ENCODE measurements at places on chromosomes 1 and 21.

- DNase-seq = no peak
Measured at GRCh38 chr1:95067062-95067461, 5.7 kb downstream of the ALG14 start.

GRCh38 chr1:171343727-171344472 lies 29.9 kb downstream of the FMO4 start:
- DNase-seq = no peak

DNA sequence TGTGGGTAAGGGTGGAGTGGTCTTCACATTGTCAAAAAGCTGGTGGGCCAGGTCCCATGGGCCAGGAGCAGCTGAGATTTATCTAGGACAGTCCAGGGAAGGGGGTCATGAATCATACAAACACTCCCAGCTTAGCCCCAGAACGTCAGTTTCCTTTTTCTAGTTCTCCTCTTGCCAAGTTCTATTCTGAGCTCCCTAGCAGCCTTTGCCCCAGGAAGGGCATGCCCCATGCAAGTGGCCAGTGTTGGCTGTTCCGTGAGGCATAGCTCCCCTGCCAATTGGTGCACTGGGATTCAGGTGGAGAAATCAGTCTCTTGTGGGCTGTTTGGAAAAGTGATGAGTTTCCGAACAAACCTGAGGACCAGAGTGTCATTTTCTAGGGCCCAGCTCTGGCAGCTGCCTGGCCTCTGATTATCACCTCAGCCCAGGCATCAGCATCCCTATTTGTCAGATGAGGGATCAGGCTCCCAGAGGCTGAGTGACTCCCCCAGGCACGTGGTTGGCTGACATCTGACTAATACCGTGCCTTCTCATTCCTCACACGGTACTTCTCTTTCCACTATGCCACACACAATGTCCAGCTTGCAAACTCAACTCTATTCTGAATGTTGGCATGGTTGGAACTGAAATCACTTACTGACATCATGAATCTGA lies 14.2 kb upstream of the MYOM3 start:
- no peak for DNase-seq

- peak; percentile 46 for DNase-seq
Measured at GRCh38 chr1:43069461-43070050, 102.5 kb downstream of the EBNA1BP2 start.

DNA sequence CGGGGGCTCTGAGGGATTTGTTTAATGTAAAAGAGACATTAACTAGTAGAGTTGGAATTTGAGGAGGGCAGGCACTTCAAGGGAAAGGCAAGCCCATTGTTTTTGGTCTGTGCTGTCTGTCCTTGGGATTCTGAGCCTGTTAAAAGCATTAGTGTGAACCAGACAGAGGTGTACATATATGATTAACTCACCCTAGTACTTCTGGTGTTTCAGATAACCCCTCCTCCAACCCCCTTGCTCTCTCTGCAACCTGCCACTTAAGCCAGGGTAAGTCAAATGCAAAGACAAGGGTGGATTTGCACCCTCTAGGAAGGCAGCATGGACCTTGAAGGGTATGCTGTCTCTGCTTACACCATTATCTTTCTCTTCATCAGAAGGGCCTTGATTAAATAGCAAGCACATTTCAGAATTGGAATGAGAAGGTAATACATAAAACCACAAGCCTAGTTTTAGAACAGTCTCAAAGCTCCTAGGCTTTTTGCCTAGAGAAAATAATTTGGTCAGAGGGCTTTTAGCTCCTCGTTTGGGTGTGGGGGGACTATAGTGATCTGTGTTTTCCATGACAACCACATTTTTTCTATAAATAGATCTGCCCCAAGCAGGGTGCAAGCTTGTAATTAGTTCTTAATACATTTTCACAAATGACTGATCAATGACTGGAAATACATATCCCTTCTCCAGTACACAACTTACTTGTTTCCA lies 120.7 kb upstream of the SGIP1 start:
- DNase-seq = no peak

DNA sequence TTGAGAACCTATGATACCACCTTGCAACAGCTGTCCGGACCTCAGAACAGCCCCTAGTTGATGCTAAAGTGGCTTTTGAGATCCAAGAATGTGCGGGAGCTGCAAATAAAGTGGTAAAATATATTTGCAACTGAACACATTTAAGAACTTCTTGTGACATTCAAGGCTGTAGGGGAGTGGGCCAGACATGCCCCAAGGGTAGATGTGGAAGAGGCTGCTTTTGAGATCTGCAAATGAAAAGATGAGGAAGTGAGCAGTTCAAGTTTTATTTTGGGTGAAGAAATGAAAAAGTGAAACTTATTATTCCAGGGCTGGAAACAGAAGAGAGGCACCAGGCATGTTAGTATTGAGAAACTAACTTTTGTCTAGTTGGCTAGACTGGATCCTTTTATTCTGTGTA lies 359.5 kb upstream of the PLXNA2 start:
- DNase-seq = no peak

DNA sequence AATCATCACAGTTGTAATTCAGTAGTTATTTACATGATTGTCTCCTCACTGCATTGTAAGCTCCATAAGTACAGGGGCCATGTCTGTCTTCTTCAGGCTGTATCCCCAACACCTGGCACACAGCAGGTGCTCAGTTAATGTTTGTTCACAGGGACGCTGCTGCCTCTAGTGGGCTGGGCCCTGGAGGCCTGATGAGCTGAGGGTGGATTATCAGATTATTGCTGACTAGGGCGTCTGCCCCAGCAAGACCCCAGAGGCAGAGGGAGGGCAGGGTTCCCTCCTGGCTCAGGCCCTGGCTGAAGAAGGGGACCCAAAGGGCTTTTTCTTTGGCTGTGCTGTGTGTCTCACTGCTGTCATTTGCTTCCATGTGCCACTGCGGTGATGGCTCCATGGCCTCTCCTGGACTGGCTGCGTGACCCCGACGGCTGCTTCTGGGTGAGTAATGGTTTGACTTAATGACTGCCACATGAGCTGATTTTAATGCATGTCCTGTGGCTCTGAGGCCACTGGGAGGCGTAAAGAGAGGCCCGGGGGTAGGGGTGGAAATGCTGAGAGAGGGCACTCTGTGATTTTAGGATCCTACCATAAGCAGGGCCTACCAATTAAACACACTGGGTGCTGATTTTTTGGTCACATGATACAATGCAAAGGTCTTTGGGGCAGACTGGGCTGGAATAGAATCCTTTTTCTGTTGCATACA lies 20.8 kb upstream of the EPB41 start:
- DNase-seq = no peak

DNA sequence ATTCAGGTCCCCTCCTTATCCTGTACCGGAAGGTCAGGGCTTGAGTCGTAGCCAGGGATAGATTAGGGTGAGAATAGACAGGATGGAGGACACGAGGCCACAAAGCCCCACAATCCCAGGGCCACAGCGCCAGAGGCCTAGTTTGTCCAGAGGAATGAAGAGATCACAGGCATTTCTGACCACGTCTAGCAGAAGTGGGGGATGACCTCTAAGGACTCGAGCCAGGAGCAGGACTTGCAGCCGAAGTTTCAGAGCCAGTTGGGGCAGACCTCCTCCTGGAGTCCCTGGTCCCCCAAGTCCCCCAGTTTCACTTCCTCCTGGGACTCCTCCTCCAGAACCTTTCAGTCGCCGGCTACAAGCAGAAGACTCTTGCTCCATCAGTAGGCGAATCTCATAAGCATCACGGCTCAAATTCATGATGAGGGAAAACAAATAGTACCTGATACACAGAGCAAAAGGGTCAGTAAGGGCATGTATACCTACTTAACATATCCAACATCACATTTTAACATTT lies 2.3 kb upstream of the ITGA10 start:
- DNase-seq = no peak

GRCh38 chr1:224809613-224810012 lies 119.9 kb upstream of the DNAH14 start:
- DNase-seq = no peak

GRCh38 chr1:30758785-30759380 lies 1.3 kb upstream of the LAPTM5 start:
- DNase-seq = no peak

- no peak for DNase-seq
Measured at GRCh38 chr1:170720661-170721060, 56.7 kb downstream of the PRRX1 start.

GRCh38 chr1:119712342-119713038 lies 756 bp downstream of the PHGDH start:
- peak; percentile 95 for DNase-seq

DNA sequence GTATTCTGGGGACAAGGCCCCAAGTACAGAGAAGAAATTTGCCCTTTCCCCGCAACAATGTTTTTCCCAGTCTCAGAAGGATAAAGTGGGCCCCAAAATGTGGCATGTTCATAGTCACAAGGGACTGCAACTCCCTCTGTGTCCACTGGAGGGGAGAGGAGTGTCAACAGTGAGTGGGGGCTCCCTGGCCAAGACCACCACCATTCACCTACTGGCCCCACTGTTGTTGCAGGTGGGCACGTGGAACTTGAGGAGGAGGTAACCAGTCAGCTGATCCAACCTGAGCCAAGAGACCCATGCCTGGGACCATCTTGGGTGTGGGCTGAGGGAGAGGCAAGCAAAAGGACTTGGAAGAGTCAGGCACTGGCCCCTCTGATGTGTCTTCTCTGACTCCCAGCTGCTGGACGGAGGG lies 777 bp downstream of the NUDT17 start:
- DNase-seq = peak; percentile 52

GRCh38 chr1:201454608-201455007 lies 14.4 kb downstream of the PHLDA3 start:
- no peak for DNase-seq

DNA sequence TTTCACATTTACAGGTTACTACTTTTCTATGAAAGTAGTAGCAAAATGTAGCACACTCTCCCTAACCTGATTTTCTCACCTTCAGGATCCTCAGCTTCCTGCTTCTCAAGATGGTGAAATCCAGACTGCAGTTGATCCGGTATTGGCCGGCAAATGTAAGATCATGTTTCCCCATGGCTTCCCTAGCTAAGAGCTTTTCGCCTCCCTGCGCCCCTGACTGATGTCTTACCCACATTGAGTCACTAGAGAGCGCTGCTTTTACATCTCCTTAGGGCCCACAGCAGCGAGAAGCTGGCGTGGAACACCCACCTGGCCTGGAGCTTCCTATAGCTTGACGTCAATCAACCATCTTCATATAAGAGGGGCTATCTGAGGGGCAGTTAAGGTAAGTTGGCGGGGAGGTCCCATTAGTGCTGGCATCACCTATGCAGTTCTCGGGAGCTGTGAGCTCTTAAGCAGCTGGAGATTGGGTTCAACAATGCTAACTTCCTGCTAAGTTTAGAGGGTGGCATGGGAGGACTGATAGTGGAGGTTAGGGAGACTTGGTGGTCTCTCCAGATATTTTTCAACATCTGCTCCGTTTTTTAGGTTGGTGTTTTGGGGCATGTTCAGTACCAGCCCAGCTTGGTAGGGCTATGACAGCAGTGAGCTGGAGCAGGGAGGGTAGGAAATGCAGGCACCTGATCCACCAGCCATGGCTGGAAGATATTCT lies 5.5 kb downstream of the PTPN7 start:
- DNase-seq = no peak
